ENCODE measurements at places on chromosomes 11 and 22.

GRCh38 chr11:129530154-129530895, 154.7 kb downstream of the BARX2 start:
- DNase-seq = no peak

GRCh38 chr11:44979543-44980399, 29.1 kb upstream of the TP53I11 start:
- DNase-seq = no peak

DNA sequence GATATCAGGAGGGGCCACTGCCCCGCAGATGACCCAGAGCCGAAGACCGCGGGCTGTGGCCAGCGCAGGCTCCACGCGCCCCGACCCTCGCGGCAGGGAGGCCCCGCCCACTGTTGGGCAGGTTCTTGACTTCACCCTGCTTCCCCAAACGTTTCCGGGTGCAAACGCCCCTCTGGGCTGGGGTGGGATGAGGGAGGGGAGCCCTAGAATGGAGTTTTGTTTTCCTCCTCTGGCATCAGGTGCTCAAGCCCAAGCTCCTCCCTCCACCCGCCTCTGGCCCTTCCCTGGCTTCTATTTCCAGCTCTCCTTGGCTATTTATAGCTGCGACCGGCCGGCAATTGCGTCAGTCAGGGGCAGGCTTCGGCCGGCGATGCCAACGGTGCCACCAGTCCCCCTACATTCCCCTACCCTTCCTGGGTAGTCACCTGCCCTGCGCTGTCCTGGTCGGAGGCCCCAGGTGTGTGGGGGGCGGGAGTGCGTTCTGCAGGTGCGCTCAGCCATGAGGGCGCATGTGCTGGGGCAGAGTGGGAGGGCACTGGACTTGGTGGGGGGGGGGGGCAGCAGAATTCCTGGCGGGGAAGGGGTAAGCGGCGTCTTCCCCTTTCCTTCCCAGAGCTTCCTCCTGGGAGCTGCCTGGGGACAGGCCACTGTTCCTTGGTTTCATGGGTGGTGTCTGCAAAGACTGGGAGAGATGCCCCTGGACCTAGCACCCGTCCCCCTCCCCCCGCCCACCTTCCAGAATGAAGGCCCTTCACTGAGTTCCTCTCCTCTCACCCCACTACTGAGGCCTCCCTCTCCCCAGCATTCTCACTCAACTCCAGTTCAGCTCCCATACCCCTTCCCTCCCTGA, 23.6 kb downstream of the DUSP8 start:
- no peak for DNase-seq

DNA sequence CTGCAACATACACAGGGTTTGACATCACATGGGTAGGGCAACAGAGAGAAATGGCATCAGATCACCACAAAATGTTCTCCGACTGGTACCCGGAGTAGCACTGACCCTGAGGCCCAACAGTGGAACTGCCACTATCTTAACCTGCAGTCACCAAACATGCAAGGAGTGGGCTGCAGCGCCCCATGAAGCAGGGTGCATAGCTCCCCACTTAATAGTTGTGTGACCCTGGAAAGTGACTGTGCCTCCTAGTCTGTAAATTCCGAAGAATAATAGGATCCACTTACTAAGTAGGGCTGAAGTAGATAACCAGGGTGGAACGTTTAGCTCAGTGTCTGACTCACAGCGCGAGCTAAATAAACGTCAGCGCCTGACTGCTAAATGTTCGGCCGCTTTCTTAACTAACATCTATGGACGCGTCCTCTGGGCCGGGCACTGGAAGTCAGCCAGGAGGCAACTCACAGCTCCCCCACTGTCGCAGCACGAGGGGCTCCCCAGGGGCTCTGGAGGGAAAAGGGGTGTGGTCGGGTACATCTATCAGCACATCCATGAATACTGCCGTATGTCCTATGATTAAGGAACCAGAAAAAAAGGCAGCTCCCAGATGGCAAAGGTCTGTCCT, 777 bp downstream of the LTO1 start:
- DNase-seq = no peak

GRCh38 chr22:27533105-27533745, 268.3 kb downstream of the MN1 start:
- no peak for DNase-seq

Measured in stimulated activated CD4-positive, alpha-beta T cell treated with anti-CD3 and anti-CD28 coated beads, Interleukin-15, amount 100 ng/mL, for 48 hours (primary cell).